Activated CD4-positive, alpha-beta memory T cell treated with anti-CD3 and anti-CD28 coated beads, Interleukin-2, amount 10 ng/mL, durations not matched to agents 7 days and 5 days (primary cell): ENCODE measurements at places on chromosomes 2 and 18.

GRCh38 chr2:180907731-180908130 is 72.7 kb upstream of the UBE2E3 start:
- H3K4me1 ChIP-seq: no peaks in the 10 kb centered on the region
- H3K27me3 ChIP-seq: peaks cover 16% of the 10 kb centered on the region
- no peak overlapping the region for H3K4me3 ChIP-seq
- H3K27ac ChIP-seq: no peak overlapping the region
- no peak for DNase-seq

DNA sequence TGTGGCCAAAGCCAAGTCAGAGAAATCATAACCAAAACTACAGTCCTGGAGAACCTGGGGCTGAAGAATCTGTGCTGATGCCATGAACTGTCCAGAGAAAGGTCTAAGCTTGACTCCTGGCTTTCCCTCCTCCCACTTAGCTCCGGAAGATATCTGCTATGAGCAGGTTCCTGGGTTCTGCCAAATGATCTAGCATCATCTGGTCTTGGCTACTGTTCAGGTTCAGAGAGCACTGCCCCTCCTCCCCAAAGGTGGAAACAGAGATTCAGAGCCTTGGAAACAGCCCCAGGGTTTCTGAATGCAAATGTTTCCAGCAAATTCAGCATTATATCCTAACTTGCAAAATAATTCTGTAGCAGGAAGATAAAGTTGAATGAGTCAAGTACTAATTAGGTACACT is 219.2 kb upstream of the SP5 start:
- no peak for DNase-seq
- H3K4me3 ChIP-seq: no peak overlapping the region
- H3K27ac ChIP-seq: no peak overlapping the region
- H3K27me3 ChIP-seq: peaks cover 15% of the 10 kb centered on the region

DNA sequence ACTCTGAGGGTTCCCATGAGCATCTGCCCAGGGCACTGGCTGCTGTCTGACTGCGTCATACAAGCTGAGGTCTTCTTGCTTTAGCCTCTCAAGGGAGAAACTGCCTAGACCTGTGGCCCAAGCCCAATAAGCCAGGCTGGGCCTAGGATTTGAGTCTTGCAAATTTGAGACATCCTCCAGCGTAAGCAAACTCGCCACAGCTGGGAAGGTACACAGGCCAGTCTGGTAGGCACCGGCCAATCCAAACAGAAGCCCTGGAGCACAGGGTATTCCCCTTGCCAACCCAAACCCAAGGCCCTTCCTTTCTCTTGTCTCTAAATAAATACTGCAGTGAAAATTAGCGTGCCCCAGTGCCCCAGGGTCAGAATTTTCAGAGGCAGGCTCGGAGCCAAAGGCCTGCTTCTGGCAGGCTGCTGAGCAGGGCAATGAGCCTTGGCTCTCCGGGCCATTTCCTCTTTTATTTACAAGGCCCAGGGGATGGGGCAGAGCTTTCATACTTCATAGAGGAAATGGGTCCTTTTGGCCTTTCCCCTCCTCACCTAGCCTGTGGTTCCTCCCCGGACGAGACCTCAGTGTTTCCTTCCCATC is 33.3 kb downstream of the POLR1A start:
- H3K36me3 ChIP-seq: peaks cover 65% of the 10 kb centered on the region
- peaks cover 35% of the 10 kb centered on the region for H3K4me1 ChIP-seq

DNA sequence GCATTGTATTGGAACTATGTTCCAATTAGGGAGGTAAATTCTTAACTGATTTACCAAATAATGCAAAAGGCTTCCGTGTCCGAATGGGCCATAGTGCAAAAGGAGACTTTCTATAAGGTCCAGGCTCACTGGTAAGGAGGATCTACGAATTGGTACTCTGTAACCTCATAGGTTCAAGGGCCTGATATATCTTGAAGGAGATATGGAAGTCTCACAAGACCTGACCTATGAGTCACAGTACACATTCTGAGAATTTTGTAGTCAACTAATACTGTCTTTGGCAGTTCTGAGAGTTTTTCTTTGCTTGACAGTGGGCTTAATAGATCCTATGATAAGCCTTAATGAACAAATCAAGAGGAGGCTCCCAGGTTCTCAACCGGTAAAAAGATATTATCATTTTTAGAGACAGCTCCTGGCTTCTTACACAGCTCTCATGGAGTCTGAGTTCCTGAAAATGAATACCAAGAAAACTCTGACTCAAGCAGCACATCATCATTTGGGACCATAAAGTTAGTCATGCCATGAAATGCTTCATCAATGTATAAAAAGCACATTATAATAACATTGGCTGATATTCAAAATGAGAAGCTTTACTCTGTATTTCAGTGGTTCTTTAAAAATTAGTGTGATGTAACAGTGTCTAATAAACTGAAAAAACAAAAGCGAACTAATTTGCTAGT is 1275.2 kb upstream of the CRIM1 start:
- no peaks in the 10 kb centered on the region for H3K27me3 ChIP-seq
- no peak for DNase-seq
- H3K27ac ChIP-seq: no peak overlapping the region
- no peaks in the 10 kb centered on the region for H3K4me1 ChIP-seq
- no peaks in the 10 kb centered on the region for H3K36me3 ChIP-seq

DNA sequence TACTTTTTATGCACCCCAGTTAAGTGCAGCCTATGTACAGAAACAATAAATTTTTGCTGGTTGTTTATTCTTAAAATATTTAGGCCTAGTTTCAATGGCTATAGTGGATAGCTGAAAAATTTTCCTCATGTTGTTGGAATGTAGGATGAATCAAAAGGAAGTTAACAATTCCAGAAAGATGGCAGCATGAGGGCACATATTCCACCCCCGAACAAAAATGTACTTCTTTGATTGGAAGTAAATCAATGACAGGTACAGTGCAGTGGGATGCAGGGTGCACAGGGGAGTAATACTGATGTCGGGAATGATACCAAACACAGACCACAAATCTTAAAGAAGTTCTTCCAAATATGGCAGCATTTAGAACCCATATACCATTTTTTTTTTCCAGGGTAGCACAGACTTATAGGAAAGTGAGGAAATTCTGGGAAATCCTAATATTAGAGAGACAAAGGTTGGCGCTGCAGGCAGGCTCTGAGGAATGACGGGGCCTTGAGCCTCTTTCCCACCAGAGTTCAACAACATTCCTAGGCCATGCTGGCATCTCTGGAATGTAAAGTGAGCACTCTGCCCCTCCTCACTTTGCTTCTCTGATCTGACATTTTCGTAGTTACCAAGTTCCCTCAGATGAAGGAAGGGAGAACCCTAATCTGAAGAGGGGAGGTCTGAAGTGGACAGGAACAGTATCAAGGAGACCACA is 36.6 kb upstream of the IKZF2 start:
- DNase-seq: no peak
- H3K27me3 ChIP-seq: no peaks in the 10 kb centered on the region
- no peaks in the 10 kb centered on the region for H3K36me3 ChIP-seq
- H3K4me1 ChIP-seq: no peaks in the 10 kb centered on the region
- no peak overlapping the region for H3K27ac ChIP-seq
